ENCODE measurements at places on chromosomes 11 and 22.

GRCh38 chr11:36139767-36140166, 149.5 kb downstream of the COMMD9 start:
- no peak for DNase-seq

- DNase-seq: no peak
Measured at GRCh38 chr22:36212901-36213300, 11.3 kb upstream of the APOL4 start.

GRCh38 chr22:41683616-41684015, 5.1 kb downstream of the SNU13 start:
- DNase-seq: no peak

DNA sequence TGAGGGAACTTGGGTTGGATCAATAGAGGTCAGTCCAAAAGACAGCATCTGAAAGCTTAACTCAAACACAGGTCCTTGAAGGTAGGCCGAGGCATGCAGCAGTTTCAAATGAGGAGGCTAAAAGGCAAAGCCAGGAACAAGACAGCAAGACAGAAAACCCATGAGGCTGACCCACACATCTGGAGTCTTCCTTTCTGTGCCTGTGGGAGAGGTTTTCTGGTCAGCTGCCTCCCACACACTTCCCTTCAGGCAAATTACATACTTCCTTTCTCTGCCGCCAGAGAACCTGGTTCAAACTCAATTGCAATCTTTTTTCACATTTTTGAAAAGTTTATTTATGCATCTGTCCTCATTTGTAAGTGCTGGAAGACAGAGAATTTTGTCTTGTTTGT, 29.8 kb upstream of the CRTAM start:
- DNase-seq: peak; percentile 59

- no peak for DNase-seq
Measured at GRCh38 chr22:27437570-27437969, 364.0 kb downstream of the MN1 start.

- no peak for DNase-seq
Measured at GRCh38 chr11:3123305-3123704, 41.8 kb downstream of the OSBPL5 start.

- DNase-seq: no peak
Measured at GRCh38 chr11:118771547-118772288, 19.2 kb downstream of the DDX6 start.

DNA sequence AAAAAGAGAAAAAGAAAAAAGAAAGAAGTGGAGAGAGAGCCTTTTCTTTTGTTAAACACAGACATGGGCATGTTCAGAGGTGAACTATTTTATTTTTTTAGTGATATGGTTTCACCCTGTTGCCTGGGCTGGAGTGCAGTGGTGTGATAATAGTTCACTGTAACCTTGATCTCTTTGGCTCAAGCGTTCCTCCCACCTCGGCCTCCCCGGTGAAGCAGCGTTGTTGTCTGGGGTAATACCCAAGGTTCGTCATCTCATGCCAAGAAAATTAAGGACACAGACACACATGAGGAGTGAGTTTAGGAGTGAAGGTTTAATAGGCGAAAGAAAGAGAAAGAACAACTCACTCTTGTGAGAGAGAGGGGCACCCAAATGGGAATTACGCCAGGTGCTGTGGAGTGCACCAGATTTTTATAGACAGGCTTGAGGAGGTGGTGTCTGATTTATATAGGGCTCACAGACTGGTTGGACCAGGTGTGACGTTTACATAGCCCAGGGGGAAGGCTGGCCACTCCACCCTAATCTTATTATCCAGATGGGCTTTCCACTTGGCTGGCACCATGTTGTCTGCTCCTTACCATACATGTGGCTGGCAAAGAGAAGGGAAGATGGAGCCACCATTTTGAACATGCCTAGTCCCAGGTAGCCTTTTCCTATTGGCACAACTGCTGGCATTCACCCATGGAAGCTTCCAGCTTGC, 42.3 kb downstream of the GRAMD1B start:
- no peak for DNase-seq

GRCh38 chr11:72497731-72498130, 63.4 kb upstream of the CLPB start:
- no peak for DNase-seq

DNA sequence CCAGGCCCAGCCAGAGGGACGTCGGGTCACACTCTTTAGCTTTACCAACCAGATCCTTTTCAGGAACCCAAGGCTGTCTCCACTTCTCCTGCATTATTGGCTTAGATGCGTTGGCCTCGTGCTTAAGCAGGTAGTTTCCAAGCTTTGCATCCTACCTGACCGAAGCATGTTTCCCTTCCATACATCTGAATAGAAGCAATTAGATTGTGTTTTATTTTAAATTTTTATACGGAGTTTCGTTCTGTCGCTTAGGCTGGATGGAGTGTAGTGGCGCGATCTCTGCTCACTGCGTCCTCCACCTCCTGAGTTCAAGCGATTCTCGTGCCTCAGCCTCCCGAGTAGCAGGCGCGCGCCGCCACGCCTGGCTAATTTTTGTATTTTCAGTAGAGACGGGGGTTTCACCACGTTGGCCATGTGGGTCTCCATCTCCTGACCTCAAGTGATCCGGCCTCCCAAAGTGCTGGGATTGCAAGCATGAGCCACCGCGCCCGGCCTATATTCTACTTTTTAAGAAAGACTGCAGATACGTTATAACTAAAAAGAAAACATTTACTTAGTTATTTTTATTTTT, 677 bp downstream of the DYNC2H1 start:
- no peak for DNase-seq

DNA sequence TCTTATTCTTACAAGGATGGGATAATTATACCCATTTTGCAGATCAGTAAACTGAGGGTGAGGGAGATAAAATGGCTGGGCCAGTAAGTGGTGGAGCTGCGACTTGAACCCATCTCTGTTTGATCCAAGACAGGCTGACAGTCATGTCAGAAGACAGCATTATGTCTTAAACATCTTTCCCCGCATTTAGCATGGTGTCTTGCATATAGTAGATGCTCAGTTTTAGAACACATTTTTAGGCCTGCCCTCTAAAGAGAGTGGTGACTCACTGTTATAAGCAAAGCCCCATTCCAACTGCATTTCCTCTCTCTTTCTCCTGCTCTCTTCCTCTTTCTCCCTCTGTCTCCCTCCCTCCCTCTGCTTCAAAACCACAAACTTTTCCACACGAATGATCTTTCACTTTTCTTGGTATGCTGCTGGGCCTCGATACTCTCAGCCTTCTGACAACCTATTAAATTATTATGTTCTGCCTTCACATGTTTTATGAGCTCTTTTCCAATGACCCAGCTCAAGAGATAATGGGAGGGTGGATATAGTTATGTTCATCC, 25.2 kb downstream of the CWC15 start:
- no peak for DNase-seq

GRCh38 chr11:3164552-3165151, 458 bp downstream of the OSBPL5 start:
- no peak for DNase-seq

DNA sequence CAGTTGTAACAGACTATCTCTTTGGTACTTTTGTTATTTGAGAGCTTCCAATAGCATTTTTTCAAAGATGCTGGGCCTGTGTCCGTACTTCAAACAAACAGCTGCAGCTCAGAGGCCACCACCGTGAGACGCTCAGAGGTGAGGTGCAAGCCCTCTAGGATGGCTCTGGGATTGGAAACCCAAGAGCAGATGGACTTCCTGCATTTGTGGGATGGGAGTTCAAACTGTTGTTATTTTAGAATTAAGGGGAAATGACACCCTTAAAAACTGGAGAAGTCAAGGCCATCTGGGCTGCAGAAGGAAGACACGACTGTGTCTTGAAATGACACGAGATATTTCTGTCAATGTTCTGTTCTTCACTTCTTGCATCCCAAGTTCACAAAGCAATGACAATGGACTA, 9.2 kb upstream of the IL10RA start:
- no peak for DNase-seq

- DNase-seq: no peak
Measured at GRCh38 chr22:46433318-46433717, 97.8 kb downstream of the TRMU start.

- no peak for DNase-seq
Measured at GRCh38 chr11:2328656-2329354, 27.0 kb downstream of the TSPAN32 start.

DNA sequence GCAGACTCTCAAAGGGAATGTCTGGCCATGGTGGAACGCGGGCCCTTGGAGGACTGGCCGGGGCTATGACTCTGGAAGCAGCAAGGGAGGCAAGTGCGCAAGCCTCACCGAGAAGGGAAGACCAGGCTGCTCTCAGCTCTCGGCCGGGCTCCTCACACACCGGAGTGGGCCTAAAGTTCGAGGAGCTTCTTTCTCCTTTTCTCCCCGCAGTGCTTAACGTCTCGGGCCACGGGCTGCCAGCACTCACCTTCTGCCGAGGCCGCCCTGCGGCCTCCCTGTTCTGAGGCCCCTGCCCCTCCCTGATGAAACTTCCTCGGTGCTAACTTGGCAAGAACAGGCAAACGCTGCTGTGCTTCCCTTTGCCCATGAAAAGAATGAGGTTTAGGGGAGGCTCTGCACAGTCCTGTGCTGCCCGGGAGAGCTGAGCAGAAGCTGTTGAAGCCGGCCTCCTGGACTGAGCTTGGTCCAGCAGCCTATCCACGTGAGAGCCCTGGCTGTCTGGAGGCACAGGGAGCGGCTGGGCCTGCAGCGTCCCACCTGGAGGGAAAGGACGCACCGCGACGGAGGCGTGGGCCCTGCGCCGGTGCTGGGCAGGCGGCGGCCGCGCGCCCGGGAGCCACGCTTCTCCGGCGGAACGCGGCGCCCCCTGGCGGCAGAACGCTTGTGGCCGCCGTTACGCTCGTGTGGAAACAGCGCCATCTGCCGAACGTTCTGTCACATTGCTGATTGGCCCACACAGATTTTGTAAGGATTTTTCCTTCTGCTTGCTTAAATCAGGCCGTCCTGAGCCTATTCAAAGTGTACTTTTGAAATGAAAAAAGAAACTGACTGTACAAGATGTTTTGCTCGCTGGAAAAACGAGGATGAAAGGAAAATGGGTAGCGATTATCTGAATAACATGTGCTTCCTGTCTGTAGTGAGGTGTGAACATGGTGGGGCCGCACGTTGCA, 65.0 kb upstream of the TMEM45B start:
- peak; percentile 19 for DNase-seq

DNA sequence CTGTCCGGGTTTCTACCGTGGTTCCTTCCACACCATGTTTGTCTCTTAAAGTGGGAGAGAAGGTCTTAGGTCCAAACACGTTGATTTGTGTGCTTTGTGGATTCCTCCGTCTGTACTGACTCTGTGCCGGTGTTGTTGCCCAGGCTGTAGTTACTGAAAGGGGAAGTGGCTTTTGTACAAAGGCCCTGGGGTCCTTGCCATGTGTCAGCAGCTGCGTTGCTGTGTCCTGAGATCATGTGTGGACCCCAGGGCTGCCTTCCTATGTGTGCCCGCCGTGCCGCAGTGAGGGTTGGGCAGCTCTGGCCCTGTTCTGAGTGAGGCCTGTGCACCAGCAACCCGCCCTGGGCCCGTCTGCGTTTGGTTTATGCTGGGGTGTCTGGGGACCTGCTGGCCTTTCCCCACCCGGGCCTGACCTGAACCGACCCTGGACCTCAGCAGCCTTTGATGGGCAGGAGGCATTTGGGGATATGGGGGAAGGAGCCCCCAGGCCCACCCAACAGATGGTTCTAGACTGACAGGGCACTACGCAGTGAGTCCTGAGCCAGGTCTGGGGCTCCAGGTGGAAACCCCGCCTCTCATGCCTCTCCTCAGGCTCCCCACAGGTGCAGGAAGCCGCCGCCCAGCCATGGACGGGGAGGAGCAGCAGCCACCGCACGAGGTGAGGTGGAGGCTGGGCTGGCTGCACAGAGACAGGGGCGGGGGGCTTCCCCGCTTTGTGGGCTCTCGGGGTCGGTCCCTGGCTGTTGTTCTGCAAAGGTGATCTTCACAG, 6.9 kb downstream of the TRABD start:
- no peak for DNase-seq

- DNase-seq: no peak
Measured at GRCh38 chr11:103988595-103988969, 47.9 kb upstream of the DDI1 start.

GRCh38 chr11:60985991-60986915, 14.8 kb downstream of the CD6 start:
- DNase-seq: peak; percentile 28

- no peak for DNase-seq
Measured at GRCh38 chr11:62402226-62402959, 16.4 kb upstream of the SCGB1A1 start.

- no peak for DNase-seq
Measured at GRCh38 chr11:57460758-57461749, 726 bp downstream of the RTN4RL2 start.

GRCh38 chr11:110269996-110270395, 26.4 kb downstream of the RDX start:
- no peak for DNase-seq

DNA sequence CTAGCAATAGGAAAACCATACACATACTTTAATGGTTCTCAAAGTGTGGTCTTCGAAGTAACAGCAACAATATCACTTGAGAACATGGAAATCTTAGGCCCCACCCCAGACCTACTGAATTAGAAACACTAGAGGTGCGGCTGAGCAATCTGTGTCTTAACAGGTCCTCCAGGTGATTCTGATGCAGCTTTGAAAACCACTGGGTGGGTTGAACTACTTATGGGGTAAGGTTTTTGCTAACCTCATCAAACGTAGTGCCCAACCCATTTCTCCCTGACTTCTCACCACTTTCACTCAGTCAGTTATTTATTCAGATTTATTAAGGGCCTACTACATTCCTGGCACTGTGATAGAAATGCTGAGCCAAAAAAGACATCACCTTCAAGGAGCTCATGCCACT, 3.7 kb downstream of the MPZL2 start:
- DNase-seq: no peak

- DNase-seq: no peak
Measured at GRCh38 chr11:35845860-35846259, 98.0 kb upstream of the LDLRAD3 start.

DNA sequence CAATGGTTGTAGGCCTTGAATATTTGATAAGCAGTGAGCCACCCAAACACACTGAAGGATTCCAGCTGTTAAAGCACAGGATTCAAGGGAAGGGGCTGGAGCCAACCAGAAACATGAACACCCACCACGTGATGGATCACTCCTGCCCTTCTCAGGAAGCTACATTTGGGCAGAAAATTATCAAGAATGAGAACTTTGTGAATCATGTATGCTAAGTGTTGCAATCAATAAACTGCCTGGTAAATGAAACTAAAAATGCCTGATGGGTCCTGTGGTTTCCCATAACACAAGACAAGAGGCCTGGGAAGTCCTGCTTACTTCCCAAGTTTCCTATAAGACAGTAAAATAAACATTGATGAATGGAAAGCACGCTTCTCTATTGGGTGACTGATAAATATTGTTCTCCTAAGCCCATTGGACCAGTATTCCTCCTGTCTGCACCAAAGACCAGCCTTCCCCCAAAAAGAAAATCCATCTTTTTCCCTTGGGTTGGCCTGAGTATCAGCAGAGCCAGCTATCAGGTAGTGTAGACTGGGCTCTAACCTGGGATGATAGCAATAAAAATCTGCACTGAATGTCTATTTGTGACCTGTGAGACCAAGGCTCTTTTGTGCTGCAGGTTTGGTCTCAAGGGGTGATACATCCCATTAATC, 98.4 kb downstream of the CCDC83 start:
- DNase-seq: no peak

DNA sequence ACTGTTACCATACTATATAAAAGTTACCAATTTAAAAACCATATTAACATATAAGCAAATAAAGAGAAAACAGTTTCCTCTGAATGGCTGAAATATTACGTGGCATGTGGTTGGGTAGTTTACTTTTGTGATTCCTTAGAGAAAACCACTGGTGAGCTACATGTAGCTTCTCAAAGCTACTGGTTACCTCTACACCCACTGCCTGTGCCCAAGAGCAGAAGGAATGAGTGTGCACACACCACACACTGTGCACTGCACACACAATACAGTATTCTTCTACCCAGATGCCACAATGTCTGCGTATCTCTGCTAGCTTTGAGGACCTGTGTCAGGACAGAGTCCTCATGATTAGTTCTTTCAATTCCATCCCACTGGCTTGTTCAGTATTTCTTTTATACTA, 25.5 kb upstream of the YPEL1 start:
- no peak for DNase-seq
